ENCODE measurements at places on chromosomes 11 and 22.

DNA sequence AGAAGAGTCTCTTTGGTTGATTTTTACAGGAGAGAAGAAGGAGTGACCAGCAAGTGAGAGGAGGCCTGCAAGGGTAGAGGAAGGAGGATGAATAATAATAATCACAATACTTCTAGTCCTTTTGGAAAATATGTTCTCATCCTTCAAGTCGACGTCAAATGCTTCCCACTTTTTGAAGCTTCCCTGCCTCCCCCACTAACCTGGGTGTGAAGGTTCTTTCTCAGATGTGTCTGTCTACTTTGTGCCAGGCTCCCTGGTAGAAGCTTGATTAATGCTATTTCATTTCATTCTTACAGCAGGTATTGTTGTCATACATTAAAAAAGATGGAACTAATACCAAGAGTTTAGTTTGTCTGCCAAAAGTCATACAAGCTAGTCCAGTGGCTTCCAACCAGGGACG, 17.1 kb downstream of the TENM4 start:
- DNase-seq = no peak

DNA sequence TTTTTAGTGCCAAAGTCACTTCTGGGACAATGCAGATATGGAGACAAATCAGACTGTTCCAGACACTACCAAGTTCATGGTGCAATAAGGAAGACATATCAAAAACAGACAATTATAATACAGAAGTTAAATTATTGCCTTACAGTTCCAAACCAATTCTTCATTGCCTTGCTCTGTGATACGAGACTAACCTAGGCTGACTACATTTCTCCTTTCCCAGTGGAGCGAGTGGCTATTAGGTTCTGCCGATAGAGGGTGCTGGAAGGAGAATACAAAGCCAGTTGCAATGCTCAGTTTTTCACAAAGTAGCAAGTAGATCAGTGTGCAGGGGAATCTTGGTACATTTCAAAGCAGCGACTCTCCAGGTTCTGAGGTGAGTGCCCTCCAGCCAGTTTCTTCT, 67.8 kb downstream of the FAM168A start:
- DNase-seq = peak; percentile 17

- no peak for DNase-seq
These were observed 571.8 kb downstream of the BRD1 start for GRCh38 chr22:49255741-49256318.

DNA sequence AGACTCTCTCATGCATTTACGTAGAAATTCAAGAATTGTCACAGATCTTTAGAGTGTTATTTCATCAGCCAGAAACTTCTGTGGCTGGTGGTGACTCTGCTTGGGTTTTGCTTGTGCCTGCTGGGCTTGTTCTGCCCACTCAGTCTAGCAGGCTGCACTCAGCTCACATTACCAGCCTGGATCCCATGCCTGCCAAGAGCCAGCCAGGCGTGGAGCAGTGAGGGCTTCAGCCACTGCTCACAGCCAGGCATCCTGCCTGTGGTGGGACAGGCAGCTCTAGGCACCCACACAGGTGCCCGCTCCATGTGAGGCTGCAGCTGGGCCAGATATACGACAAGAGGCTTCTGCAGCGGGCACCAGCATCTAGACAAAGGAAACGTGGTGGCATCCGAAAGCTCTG, 1213.3 kb upstream of the RAG2 start:
- DNase-seq = no peak

DNA sequence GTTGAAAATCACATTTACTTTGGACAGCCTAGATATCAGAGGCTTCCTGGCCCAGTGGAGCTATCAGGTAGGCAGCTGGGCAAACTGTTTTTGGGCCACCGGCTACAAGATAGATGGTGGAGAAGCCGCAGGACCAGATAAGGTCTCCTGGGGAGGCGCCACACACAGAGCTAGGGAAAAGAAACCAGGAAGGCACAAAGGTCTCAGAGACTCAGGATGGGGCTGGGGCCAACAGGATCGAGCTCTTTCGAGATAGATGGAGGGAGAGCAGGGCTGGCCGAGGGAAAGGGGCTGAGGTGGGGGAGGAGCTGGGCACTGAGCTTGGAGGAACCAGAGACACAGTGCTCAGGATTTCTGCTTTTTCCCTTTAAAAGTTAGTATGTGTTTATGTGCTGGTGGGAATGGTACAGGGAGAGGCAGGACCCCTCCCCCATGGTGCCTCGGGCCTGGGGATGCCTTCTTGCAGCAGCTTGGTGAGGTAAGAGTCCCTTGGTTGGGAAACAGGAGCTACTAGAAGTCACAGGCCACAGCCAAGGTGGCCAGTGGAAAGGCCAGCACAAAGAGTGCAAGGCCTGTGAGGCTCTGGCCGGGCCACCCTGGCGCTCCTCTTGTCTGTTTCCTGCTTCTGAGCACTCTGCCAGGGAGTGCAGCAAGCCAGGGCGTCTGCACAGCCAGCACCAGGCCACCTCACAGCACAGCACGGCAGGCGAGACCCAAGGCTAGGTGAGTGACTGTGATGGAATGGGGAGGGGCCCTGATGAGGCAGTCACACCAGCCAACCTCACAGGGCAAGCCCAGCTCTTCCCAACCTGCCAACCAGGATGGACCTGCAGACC, 11.5 kb upstream of the NAP1L4 start:
- no peak for DNase-seq

- DNase-seq = no peak
These were observed 1.8 kb upstream of the DDB2 start for GRCh38 chr11:47212938-47213337.

GRCh38 chr11:88344869-88345268, 7.3 kb upstream of the CTSC start:
- no peak for DNase-seq

- no peak for DNase-seq
These were observed 2.7 kb downstream of the TMEM134 start for GRCh38 chr11:67466367-67466766.

- DNase-seq = no peak
These were observed 10.4 kb upstream of the SPINDOC start for GRCh38 chr11:63802637-63803414.

DNA sequence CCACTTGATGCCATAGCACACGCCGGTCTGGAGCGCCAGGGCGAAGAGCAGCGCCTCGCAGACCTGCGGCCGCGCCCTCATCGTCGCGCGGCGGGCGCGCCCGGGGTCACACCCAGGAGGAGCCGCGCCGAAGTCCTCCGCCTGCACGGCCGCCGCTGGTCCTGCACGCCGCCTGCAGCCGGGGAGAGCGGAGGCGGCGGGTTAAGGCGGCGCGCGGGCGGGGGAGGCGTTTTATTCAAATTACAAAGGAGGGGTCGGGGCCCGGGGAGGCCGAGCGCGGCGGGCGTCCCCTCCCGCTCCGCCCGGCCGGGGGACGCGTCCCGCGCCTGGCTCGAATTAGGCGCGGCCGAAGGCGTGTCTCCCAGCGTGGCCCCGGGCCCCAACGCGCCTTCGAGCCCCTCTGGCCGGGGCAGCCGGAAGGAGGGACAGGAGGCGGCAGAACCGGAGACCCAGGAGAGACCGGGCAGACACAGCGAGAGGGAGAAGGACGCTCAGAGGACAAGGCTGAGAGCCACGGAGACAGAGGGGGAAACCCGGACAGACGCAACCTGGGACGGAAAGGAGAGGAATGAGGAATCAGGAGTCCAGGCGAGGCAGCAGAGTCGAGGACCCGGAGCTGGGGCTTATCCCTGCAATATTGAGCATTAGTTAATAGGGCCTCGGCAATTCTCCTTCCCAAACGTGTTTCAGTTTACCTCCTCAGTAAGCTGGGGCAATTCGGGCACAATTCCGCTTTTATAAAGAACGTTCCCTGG, at the start of gene WNT11:
Gene WNT11 (minus strand): TSS at position 176 of the 755 bp plus-strand sequence. CDS start 95 bp downstream, at position 81.
- peak; percentile 53 for DNase-seq

- no peak for DNase-seq
These were observed 1.5 kb downstream of the FHIP1B start for GRCh38 chr11:6232899-6233298.

Measured in suppressor macrophage (primary cell).